CD14-positive monocyte (primary cell): ENCODE measurements at places on chromosomes 4 and X.

- DNase-seq: no peak
Measured at GRCh38 chrX:132119283-132119682, 8.5 kb downstream of the FRMD7 start.

- DNase-seq: no peak
Measured at GRCh38 chrX:124239911-124240310, 92.5 kb upstream of the TEX13D start.

GRCh38 chr4:39046249-39046648 lies 14.0 kb upstream of the TMEM156 start:
- peak; percentile 91 for DNase-seq

DNA sequence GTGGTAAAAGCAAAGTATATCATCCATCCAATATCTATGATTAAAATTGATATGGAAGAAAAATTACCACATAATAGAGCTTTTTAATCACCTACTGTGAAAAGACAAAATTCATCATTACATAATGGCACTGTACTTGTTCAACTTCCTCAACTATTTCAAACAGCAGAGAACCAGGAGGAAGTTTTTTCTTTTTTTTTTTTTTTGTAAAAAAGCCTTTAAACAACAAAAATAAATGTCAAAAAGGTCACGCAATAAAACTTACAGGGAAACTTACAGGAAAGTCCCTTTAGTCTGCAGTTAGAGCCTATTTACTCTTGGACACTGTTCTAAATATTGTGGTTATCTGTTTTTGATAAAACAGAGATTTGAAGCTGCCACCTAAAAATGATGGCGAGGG lies 4.8 kb downstream of the PDGFC start:
- peak; percentile 60 for DNase-seq

- no peak for DNase-seq
Measured at GRCh38 chr4:52856801-52857200, 5.3 kb upstream of the RASL11B start.

- no peak for DNase-seq
Measured at GRCh38 chrX:17933856-17934255, 72.8 kb upstream of the RAI2 start.

GRCh38 chr4:142034101-142034500 lies 397.7 kb downstream of the IL15 start:
- DNase-seq: no peak

- DNase-seq: peak; percentile 7
Measured at GRCh38 chrX:132776486-132777210, 181.8 kb downstream of the HS6ST2 start.

DNA sequence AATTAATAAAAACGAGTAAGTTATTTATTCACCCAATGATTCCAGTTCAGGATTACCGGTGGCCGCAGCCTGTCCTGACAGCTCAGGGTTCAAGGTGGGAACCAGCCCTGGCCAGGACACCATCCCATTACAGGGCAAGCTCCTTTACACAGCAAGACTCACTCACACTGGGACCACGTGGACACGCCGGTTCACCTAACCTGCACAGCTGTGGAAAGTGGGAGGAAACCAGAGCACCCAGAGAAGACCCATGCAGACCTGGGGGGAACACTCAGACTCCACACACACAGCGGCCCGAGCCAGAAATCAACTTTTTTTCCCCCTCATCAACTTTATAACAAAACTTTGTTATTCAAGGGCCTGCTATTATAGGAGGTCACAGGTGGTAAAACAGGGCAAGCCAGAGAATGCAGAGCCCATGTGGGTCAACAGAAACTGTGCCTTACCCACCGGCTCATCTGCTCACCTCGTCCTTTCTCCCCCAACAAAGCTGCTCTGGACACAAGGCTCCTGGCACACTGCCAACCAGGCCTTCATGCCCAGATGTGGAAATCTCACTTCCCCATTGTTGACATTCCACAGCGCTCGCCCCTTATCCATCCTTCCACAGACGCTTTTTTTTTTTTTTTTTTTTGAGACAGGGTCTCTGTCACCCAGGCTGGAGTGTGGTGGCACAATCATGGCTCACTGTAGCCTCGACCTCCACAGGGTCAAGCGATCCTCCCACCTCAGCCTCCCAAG lies 8.0 kb upstream of the ODAPH start:
- DNase-seq: peak; percentile 51

DNA sequence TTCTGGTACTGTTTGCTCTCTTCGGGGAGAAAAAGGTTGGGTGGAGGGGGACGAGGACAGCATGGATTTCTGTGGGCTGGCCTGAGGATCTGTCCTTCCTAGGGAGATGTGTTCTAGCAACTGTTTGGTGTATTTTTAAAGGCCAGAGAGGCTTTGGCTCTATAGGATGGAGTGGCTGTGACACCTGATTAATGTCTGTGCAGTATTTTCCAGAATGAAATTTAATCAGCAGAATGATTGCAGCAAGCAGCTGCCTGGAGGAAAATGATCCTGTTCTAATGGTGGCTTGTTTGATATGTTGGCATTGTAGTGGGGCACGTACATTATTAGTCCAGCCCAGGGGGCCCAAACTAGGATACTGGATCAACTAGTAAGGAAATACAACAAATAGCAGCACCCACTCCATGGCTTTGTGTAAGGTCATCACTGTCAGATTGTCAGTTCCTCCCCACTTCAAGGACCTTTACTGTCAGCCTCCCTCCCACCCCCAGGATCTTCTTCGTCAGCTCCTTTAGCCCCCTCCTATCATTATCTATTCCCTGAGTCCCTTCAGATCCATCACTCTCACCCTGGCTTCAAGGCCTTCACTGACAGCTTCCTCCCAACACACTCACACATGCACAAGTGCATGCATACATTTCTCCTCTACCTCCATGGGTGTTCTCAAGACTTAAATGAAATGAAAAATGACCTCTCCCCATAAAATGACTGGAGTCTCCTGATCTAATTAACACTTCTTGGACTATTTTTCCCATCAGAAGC lies 10.4 kb upstream of the TMEM255A start:
- no peak for DNase-seq

DNA sequence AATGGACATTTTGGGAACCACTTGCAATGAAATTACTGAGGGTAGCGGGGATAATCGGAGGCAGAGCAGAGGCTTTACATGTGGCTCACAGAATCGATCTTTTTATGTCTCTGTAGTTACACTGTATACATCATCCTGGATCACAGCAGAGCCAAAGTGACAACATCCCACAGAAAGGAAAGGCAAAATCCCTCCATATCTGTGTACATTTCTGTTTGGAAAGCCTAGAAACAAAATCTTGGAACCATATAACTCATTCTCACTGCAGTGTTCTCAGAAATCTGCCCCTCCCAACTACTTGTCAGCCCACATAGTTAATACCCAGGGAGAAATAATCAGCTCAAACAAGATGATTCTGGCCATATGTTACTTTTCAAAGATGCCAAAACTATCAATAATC lies 211.6 kb downstream of the DCLK2 start:
- no peak for DNase-seq

DNA sequence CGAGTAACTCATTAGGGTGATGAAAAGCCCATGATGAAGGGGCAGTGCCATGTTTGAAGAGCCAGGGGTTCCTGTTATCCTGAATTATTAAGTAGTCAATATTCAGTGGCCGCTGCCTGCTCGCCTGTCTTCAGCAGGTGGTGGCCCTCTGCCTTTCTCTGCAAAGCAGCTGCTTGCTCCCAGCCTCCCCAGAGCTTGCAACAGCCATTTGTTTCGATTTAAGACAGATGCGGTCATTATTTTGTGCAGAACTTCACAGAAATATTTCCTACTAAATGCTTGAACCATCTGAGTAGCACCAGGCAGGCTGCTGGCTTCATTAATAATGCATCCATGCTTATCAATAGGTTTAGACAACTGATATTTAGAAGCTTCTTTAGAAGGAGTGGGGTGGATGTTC lies 104.3 kb upstream of the TTC29 start:
- DNase-seq: no peak

- DNase-seq: no peak
Measured at GRCh38 chr4:34824515-34824914, 1419.8 kb downstream of the ARAP2 start.

GRCh38 chr4:48175806-48176205 lies 41.8 kb upstream of the TXK start:
- no peak for DNase-seq

- no peak for DNase-seq
Measured at GRCh38 chr4:112946127-112946526, 103.3 kb upstream of the ANK2 start.

DNA sequence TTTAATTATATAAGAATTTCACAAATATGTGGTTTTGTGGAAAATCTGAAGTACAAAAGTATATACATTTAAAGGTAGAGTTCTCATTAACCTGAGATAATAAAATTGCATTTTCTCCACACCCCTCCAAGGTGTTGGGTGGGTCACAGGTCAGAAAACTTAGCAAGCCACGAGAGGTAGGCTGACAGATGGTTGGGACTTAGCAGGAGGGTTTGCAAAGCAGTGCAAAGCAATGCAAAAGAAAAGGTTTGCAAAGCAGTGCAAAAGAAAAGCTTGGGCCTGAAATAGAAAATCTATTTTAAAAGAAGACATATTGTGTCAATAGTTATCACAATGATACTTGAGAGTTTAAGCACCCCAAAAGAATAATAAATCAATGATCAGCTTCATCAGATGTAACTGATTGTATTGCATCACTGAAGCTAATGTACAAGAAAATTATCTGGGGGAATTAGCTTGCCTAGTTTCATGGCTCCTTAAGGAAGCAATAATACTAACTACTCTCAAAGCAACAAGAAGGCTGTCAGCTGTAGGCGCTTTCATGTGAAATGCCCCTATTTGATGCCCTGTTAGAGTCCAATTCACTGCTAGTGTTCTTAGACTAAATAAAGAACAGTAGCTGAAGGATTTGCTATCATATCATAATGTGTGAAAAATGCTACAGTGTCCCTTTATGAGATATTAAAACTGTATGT lies 319.5 kb downstream of the KCNIP4 start:
- DNase-seq: no peak

- no peak for DNase-seq
Measured at GRCh38 chr4:69589884-69590283, 49.6 kb downstream of the UGT2A2 start.

GRCh38 chr4:188439641-188440311 lies 300.5 kb downstream of the TRIML1 start:
- DNase-seq: no peak

GRCh38 chrX:13130816-13131215 lies 86.4 kb upstream of the FAM9C start:
- DNase-seq: no peak

- DNase-seq: no peak
Measured at GRCh38 chrX:72620550-72621145, 48.0 kb upstream of the HDAC8 start.

GRCh38 chrX:43000121-43000520 lies 222.2 kb upstream of the PPP1R2C start:
- DNase-seq: no peak

- DNase-seq: peak; percentile 62
Measured at GRCh38 chr4:70945046-70945445, 42.9 kb downstream of the MOB1B start.

DNA sequence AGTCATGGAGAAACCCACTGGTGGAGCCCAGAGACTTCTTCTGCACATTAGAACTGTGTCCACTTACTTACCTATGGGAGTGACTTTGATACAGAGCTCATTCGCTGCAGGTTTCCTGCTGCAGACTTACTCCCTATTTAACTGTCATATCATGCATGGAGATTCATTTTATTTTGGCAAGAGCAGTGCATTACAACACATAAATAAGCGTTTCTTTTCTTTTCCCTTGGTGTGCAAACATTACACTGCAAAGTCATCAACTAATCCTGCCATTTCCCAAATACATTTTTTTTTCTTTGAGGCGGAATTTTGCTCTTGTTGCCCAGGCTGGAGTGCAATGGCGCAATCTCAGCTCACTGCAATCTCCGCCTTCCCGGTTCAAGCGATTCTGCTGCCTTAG lies 230.9 kb upstream of the SFRP2 start:
- no peak for DNase-seq

DNA sequence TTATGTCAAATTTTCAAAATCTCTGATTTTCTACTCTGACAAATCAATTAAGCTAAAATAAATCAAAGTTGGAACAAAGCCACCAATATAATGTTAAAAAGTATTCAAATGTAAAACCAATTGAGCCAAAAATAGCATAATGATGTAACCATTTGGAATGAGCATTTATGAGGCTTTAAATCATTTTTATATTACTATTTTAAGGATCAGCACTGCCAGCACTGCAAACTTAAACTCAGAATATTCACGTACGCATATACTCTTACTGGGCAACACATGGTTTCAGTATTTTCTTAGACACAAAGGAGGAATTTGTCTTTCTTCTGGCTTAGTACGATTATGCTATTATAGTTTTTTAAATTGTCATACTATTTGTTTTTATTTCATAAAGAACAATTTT lies 52.2 kb downstream of the AFAP1 start:
- no peak for DNase-seq

- DNase-seq: no peak
Measured at GRCh38 chr4:75714011-75714410, 10.4 kb upstream of the USO1 start.

GRCh38 chrX:119579414-119579813 lies 5.1 kb downstream of the UBE2A start:
- no peak for DNase-seq

GRCh38 chrX:45508454-45508853 lies 307.8 kb upstream of the DIPK2B start:
- DNase-seq: no peak

DNA sequence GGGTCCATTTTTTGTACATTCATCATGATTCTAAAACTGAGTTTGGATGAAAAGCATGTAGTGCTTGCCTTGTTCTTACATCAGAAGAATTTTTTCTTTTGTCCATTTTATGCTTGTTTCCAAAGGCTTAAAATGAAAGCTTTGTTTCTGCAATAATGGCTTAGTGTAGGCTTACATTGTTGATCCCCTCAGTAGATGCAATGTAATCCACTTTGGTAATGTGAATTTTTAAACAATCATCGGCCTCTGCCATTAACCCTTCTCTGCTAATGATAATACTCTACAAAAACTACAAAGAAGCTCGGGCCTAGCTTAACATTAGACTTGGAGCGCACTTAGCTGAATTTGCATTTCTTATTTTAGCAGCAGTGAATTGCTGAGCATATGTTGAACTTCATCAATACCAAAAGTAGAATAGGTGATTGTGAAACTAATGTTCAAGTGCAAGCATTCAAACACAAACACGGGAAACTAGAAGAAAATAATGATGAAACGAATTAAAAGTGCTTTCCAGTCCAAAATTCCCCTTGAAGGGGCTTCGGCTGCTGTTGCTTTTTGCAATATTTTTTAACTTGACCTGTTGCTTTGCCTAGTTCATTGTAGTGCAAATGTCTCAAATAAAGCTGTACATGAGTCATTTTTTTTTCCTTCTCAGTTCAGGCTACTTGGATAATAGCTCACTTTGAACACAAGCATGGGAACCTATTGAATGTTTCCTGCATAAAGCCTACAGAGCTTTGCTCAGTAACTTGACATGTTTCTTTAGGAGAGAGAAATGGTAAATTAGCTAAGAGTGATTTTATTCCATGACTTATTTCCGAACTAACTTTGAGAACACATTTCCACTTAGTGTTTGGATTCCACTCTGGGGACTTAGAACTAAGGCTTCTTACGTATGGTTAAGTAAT lies 66.5 kb downstream of the SLIT2 start:
- no peak for DNase-seq
